ENCODE measurements at places on chromosomes 7 and 10.

DNA sequence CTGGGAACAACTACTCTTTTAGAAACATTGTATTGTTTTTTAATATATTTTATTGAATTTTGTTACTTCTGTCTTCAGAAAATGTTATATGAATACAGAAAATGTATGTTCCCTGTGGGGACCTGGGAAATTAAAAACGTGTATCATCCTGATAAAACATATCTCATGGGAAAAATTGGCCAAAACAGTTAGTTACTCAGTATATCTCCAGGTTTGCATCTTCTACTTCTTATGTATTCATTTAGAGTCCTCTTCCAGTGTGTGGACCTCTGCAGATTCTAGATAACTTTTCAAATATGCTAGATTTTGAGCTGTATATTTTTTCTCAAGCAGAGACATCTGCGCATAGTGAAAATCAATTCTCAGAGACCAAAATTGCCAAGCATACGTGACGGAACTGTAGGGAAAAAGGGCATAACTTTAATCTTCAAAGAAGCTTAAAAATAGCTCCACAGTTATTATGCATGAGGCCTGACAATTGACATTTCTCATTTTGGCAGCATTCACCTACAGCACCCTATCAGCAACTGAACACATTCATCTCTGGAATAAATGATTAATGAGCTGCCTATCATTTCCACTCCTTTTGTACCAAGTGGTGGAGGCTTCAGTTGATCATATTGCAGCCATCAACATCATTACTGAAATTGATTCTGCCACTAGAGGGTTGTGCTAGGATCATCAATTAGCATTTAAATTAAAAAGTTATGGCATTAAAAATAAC, 26.4 kb upstream of the UMAD1 start:
- no peak for DNase-seq

- DNase-seq, result no peak
Observed at GRCh38 chr7:151210087-151210854, at the start of gene H2BK1. TSS of gene H2BK1 (minus strand) at chr7:151210488. CDS start at chr7:151210318, 170 bp downstream.

GRCh38 chr7:43625980-43626379, 43.1 kb downstream of the STK17A start:
- no peak for DNase-seq

GRCh38 chr10:119282446-119282845, 75.1 kb downstream of the GRK5 start:
- no peak for DNase-seq

Data from nucleus accumbens (tissue), 56 donors.